ENCODE measurements at places on chromosomes 7 and 10. TPM values are rescaled to one million over a fixed set of nuclear protein-coding genes. Genes with fewer than 3 reads are reported as not detected.

OPN1SW gene
- total RNA-seq, result not detected

HOXA10 gene
- total RNA-seq, result 55.1 TPM

- no peak for DNase-seq
- H3K4me3 ChIP-seq, result no peak overlapping the region
- H3K4me1 ChIP-seq, result no peaks in the 10 kb centered on the region
- no peaks in the 10 kb centered on the region for H3K27me3 ChIP-seq
- H3K27ac ChIP-seq, result peak overlapping the region; percentile 65
These were observed 3.5 kb upstream of the EPHA1 start for GRCh38 chr7:143411976-143412708.

GRCh38 chr10:44466236-44466635 is 81.3 kb upstream of the CXCL12 start:
- no peak for DNase-seq
- no peaks in the 10 kb centered on the region for H3K36me3 ChIP-seq
- no peak overlapping the region for H3K27ac ChIP-seq
- peaks cover 8% of the 10 kb centered on the region for H3K27me3 ChIP-seq
- no peaks in the 10 kb centered on the region for H3K4me1 ChIP-seq

GRCh38 chr7:50957431-50957830 is 174.7 kb upstream of the GRB10 start:
- no peak overlapping the region for H3K4me3 ChIP-seq
- H3K4me1 ChIP-seq, result peaks cover 7% of the 10 kb centered on the region
- DNase-seq, result no peak
- no peaks in the 10 kb centered on the region for H3K36me3 ChIP-seq

- peak overlapping the region; percentile 100 for H3K27ac ChIP-seq
- DNase-seq, result peak; percentile 89
- peaks cover 18% of the 10 kb centered on the region for H3K36me3 ChIP-seq
- no peaks in the 10 kb centered on the region for H3K27me3 ChIP-seq
These were observed 1.2 kb downstream of the KLF6 start for GRCh38 chr10:3783682-3784432.

DNA sequence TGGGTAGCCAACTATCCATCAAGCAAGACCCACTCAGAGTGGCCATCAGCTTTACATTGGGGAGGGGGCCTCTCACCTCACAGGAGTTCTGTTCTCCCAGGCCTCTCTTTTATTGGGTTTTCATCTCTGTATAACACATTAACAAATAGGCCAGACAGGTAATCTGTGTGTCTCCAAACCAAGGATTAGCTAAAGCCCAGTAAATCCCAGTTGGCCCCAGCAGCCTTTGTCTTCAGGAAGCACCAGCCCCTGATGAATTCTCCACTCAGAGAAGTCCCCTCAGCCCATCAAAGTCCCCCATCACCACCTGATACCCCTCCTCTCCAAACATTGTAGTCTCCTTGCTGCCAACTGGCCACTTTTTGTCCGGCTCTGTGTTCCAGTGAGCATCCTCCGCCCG is 16.9 kb upstream of the SLF2 start:
- H3K4me1 ChIP-seq, result no peaks in the 10 kb centered on the region
- H3K36me3 ChIP-seq, result no peaks in the 10 kb centered on the region
- no peak for DNase-seq
- H3K27ac ChIP-seq, result no peak overlapping the region
- no peaks in the 10 kb centered on the region for H3K27me3 ChIP-seq

DNA sequence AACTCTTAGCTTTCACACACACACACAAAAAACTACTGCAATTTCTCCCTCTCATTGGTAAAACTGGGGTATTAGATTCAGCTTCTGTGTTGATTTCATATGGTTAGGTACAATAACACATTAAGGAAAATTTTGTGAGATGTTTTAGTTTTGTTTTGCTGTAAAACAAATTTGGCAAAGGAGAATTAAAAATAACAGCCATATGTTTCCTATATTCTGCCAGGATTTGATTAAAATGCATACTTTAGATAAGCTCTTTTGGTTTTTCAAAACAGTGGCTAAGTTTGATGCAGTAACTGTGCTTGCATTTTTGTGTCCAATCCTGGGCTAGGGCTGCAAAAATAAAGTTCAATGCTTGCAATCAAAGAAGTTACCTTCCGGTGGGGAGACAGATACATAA is 126.3 kb downstream of the CALCR start:
- H3K4me1 ChIP-seq, result no peaks in the 10 kb centered on the region
- no peak for DNase-seq
- H3K27me3 ChIP-seq, result no peaks in the 10 kb centered on the region
- H3K36me3 ChIP-seq, result no peaks in the 10 kb centered on the region
- H3K27ac ChIP-seq, result no peak overlapping the region

Measured in sigmoid colon (tissue), 7 donors.